Stomach (tissue), 19 donors: ENCODE measurements at places on chromosomes 11 and 22. TPM values are rescaled to one million over a fixed set of nuclear protein-coding genes. Genes with fewer than 3 reads are reported as not detected.

GRCh38 chr22:23108249-23109078, 33.3 kb downstream of the RSPH14 start:
- no peak for DNase-seq
- no peaks in the 10 kb centered on the region for H3K27me3 ChIP-seq
- peaks cover 34% of the 10 kb centered on the region for H3K4me1 ChIP-seq
- H3K4me3 ChIP-seq = no peak overlapping the region
- no peaks in the 10 kb centered on the region for H3K36me3 ChIP-seq
- peak overlapping the region; percentile 77 for H3K27ac ChIP-seq

Gene NXPE2
- not detected for total RNA-seq

DNA sequence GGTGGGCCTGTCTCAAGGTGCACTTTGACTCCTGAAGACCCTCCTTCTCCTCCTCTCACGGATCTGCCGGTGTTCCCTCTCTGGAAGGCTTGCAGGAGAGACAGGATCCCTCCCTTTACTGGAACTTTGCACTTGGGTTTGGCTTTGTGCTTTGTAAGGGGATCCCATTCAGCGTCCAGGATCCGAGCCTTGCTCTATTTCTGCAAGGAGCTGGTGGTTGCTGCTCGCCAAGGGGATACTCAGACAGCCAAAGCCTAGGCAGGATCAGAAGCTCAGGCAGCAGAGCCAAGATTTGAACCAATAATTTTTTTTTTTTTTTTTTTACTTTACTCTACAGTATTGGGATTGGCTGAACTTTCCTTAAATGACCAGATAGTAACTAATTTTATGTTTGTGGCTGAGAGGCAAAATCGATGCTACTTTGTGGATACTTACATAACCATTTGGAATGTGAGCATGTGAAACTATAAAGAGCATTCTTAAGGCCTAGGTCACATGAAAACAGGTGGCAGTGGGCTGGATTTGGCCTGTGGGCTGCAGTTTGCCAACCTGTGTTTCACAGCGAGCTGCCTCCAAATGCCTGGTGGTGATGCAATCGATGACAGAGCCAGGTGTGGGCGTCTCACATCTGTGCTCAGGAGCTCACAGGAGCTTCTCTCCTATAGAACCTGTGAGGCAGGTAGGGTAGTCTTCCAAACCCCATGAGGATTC, 25.2 kb downstream of the BCR start:
- H3K36me3 ChIP-seq = peaks cover 10% of the 10 kb centered on the region
- H3K27ac ChIP-seq = no peak overlapping the region
- H3K4me3 ChIP-seq = no peak overlapping the region

DNA sequence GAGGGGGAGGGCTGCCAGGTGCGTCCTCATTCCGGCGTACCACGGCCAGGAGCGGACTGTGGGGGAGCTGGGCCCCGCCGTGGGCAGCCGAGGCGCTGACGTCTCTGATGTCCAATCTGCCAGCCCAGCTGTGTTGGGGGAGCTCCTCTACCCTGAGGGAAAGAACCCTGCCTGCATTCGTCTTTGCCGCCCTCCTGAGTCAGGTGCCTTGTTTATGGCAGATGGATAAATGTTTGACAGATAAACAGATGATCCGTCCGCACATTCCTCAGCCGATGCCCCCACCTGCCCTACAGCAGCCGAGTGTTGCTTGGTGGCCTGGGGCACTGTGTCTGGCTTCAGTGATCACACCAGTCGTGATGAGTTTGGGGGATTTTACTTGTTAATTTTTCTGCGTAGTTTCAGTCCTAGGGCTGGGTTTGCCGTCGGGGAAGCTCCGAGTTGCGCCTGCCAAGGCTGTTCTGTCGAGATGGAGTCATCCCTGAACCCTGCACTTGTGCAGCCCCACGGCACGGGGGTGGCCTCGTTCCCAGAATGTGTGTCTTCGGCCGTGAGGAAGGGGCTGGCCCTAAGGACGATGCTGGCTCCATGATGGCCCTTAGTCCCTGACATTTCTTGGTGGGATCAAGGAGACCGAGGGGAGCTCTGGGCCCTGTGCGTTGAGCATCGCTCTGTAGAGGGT, 1083.9 kb downstream of the BRD1 start:
- DNase-seq = peak; percentile 18
- H3K4me1 ChIP-seq = no peaks in the 10 kb centered on the region
- H3K4me3 ChIP-seq = no peak overlapping the region
- H3K27me3 ChIP-seq = no peaks in the 10 kb centered on the region
- H3K27ac ChIP-seq = no peak overlapping the region

Gene ADAMTS15
- 16.1 TPM for total RNA-seq
